Astrocyte of the cerebellum (primary cell): ENCODE measurements at places on chromosomes 5 and 9.

- no peak for DNase-seq
Measured at GRCh38 chr5:66994790-66995189, 201.8 kb downstream of the CD180 start.

GRCh38 chr5:60835554-60835953, 8.5 kb downstream of the ELOVL7 start:
- no peak for DNase-seq

DNA sequence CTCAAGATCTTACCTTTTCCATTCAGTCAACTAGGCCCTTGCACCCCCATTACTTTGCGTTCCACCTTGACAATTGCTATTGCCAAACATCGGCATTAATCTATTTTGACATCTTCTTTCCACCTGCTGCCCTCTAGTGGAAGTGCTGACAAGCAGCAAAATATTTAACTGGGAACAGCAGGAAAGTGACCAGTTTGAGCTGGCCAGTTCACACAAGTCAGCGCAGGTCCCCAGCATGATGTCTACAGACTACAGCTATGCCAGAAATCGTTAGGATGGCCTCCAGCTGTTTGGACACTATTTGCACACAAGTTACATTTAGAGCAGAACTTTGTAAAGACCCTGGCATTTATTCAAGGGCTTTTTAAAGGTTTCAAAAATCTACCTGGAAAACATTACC, 160.1 kb downstream of the GHR start:
- DNase-seq: peak; percentile 26

DNA sequence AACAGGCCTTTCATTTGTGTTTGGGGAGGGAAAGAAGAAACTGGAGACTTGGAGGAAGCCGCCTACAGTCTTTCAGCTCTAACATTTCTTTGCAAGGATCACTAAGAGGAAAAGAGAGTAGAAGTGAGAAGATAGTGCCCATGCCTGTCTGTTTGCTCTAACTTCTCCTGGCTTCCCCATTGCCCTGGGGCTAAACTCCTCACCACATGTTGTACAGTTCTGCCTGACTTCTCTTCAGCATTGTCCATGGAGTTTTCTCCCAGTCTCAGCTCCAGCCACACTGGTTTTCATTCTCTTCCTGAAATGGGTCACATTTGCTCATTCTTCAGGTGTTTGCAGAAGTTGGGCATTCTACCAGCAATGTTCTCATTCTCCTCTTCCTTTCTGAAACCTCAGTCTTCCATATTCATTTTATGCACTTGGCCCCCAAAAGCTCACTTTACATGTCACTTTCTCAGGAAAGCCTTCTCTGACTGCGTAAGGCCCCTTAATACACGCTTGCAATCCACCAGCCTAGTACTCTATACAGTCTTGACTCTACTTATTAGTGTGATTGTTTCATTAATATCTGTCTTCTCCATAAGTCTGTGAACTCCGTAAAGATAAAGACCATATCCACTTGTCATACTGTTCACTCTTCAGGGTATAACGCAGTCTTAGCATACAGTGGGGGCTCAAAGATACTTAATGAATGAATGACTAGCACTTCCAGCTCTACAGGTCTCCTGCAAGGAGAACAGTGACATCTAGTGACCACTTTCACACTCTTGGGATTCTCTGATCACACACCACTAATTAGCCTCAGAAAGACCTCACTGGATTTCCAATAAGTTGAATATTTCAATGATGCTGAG, 40.2 kb upstream of the TRIM32 start:
- DNase-seq: peak; percentile 39
